Activated CD8-positive, alpha-beta memory T cell treated with anti-CD3 and anti-CD28 coated beads for 1 hour (primary cell): ENCODE measurements at places on chromosomes 7 and 10.

DNA sequence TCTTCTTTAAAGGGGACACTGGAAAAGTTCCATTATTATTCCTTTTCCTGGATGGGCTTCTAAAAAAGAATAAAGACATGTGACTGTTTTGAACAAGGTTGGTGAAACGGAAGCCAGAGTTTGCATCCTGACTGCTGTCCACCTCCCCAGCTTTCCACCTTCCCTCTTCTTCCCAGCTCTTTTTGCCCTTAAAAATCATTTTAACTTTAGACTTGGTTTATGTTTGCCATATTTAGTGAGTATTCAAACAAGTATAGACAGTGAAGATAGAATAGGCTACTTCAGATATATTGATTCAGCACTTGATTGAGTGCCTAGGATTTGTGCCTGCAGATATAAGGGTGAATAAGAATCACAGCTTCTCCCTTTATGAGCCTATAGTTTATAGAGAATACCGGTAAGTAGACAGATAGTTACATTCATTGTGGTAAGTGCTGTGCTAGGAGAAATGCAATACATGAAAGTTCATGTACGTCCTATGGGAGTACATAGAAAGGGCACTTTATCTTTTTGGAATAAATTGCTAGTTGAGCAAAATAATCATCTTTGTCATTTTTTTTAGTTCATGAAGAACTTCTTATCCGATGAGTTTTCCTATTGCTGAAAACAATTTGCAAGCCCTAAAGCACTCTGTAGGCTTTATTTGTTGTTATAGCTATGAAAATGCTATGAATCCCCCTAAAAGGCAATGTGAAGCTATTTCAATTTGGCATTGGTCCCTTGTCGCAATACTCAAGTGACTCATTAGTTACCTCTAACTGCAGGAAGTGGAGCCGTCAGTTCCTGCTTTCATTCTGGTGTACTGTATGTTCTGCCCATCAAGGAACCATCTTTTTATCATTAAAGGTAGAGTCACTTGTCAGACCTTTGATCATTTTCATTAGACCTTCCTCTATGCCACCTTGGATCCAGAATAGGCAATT, 57.2 kb upstream of the STRIP2 start:
- DNase-seq: no peak

DNA sequence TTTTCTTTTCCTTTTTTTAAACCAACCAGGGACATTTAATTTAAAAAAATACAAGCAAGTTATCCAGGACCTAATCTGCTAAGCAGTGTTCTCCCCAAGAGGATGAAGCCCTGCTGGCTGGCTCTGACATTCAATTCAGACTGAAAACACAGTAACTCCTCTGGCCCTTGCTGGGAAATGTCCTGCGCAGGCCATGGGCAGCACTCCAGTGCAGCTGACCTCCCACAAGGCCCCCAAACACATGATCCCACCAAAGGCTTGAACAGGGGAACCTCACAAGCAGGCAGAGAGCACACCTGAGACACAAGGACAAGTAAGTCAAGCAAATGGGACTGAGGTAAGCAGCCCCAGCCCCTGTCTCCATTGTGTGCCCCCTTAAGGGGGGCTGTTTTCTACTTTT, 56.9 kb upstream of the FHIP2A start:
- no peak for DNase-seq

DNA sequence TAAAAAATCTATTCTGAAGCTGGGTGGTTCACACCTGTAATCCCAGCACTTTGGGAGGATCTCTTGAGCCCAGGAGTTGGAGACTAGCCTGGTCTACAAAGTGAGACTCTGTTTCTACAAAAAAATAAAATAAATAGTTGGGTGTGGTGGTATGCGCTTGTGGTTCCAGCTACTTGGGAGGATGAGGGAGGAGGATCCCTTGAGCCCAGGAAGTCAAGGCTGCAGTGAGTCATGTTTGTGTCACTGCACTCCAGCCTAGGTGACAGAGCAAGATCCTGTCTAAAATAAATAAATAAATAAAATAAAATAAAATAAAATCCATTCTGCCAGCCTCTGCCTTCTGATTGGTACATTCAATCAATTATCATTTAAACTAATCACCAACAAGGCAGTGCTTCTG, 17.5 kb downstream of the ZNF33A start:
- DNase-seq: no peak

DNA sequence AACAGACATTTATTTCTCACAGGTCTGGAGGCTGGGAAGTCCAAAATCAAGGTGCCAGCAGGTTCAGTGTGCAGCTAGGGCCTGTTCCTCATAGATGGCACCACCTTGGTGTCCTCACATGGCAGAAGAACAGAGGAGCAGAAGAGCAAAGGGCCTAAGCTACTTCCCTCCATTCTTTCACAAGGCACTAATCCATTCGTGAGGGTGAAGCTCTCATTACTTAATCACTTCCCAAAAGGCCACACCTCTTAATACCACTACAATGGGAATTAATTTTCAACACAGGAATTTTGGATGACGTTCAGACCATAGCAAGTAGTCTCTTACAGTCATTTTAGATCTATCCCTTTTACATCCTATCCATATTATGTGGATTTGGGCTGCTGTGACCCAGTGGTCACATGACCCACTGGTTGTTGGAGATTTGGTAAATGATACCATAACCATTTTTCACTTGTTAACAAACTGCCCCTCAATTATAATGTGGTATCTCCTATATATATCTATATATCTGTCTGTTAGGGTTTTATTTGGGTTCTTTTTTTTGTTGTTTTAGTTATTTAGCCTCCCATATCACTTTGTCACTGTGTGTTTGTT, 63.4 kb downstream of the BBS9 start:
- no peak for DNase-seq

DNA sequence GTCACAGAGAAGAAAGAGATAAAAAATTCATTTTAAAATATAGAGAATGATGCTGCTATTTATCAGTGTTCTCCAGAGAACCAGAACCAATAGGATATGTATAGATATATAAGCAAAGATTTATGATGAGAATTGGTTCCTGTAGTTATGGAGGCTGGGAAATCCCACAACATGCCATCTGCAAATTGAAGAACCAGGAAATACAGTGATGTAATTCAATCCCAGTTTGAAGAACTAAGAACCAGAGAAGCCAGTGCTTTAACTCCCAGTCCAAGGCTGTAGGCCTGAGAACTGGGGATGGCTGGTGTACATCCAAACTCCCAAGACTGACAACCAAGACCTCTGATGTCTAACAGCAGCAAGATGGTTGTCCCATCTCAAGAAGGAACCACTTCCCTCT, 192.9 kb upstream of the PLXDC2 start:
- DNase-seq: no peak

GRCh38 chr7:155380976-155381851, 76.7 kb upstream of the EN2 start:
- no peak for DNase-seq

GRCh38 chr10:90274721-90275468, 573.5 kb downstream of the KIF20B start:
- no peak for DNase-seq

- no peak for DNase-seq
Measured at GRCh38 chr7:68770649-68771048, 827.6 kb upstream of the AUTS2 start.

GRCh38 chr7:35905555-35905954, 104.7 kb downstream of the SEPTIN7 start:
- no peak for DNase-seq

DNA sequence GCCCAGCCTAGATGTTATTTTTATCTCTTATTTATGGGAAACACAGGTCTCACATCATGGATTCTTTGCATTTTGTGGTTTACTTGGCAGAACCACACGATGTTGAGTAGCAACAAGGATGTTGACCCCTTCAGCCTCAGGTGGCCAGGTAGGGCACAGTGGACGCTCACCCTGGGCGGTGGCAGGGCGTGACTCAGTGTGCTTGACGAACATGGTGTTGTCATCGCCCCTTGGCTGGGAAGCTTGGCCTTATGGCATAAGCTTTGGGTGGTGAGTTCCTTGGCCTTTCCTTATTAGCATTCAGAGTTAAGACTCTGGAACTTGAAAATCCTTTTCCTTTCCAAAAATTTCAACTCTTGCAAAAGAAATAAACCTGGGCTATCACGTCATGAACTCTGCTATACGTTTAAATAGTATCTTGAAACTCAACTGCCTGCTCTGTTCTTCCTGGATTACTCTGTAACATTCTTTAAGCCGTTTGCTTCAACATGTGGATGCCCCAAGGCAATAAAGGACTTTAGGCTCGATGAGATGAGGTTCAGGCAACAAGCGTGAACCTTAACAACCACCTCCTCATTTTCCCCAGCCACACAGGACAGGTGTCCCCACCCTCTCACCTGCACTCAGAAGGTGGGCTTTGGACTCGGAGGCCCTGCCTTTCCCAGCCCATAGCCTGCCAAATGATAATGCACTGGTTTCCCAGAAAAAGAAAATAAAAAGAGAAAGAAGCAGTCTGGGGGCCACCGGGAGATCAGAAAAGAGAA, 22.5 kb upstream of the ECHDC3 start:
- no peak for DNase-seq

- no peak for DNase-seq
Measured at GRCh38 chr7:119341822-119342221, 931.2 kb upstream of the KCND2 start.

- DNase-seq: no peak
Measured at GRCh38 chr10:110078317-110078716, 70.5 kb downstream of the ADD3 start.

DNA sequence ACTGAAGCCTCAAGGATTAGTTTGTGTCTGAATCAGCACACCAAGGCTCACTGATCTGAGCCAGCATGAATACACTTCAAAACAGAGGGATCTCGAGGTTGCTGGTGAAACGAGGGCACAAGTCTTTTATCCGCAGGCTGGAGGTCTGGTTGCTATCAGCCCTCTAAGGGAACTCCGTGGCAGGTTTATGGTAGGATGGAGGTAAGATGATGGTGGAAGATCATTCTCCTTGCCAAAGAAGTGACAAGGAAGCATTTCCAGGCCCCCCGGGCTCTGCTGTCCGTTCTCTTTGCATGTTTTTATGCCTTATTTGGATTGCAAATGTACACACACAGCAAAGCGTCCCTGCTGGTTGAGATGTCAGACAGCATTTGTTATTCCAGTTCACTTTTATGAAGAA, 268.3 kb downstream of the ARHGAP12 start:
- DNase-seq: no peak

GRCh38 chr7:69373171-69374043, 224.9 kb upstream of the AUTS2 start:
- DNase-seq: no peak

GRCh38 chr7:14195871-14196270, 206.4 kb upstream of the ETV1 start:
- no peak for DNase-seq

- no peak for DNase-seq
Measured at GRCh38 chr10:76001019-76001418, 569.6 kb downstream of the LRMDA start.

DNA sequence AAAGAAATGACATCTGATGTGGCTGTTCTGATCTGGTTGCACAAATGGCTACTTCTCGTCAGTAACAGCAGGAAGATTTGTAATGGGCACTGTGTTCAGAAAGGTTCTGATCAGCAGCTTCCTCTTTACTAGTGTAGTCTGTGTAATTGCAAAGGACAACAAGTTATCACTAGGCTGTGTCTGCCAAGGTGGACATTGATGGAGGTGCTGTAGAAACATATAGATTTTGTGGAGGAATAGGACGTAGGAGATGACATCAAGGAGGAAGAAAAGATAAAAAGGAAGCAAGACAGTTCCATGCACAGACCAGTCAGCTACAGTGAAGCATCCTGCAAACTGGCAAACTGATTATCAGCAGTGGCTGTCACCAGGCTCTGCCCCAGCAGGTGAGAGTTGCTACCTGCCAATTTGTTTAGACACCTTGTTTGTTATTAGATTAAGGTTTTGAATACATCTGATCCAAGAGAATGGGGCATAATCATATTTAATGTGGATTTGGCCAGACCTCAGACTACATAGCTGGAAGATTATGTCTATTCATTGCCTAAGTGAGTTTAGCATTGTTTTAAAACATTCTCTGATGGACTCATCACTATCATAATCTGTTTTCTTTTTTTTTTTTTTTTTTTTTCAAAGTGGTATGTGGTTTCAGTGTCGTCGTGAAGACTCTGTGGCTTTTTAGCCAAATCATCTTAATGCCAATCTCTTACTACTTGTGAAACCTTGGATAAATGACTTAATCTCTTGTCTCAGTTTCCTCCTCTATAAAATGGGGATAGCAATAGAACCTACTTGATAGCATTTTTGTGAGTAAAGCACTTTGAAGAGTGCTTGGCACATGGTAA, 417.9 kb upstream of the LRGUK start:
- no peak for DNase-seq
